ENCODE measurements at places on chromosomes 7 and 10.
A peak's percentile ranks its signal among the peaks of the same experiment; 100 is the strongest.

GRCh38 chr7:159095979-159096411 lies 48.7 kb downstream of the VIPR2 start:
- DNase-seq = no peak

- no peak for DNase-seq
These were observed 142.9 kb downstream of the CUX1 start for GRCh38 chr7:101960323-101960722.

- peak; percentile 77 for DNase-seq
These were observed 771.4 kb downstream of the LRMDA start for GRCh38 chr10:76202777-76203176.

DNA sequence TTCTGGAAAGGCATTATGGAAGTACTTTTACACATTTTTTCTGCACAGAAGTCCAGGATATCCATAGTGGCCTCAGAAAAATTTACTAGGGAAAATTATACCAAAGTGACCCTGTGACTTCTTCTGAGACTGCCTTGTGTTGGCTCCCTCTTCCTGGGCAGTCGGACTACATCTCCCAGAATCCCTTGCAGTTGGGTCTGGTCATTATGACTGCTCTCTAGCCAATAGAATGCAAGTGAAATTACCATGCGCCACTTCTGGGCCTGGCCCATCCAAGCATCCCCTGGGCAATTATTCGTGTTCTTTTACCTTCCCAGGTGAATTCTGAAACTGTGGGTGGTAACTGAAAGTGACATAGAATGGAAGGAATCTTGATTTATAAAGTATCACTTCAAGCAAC lies 430.9 kb downstream of the ACTR3B start:
- DNase-seq = no peak

DNA sequence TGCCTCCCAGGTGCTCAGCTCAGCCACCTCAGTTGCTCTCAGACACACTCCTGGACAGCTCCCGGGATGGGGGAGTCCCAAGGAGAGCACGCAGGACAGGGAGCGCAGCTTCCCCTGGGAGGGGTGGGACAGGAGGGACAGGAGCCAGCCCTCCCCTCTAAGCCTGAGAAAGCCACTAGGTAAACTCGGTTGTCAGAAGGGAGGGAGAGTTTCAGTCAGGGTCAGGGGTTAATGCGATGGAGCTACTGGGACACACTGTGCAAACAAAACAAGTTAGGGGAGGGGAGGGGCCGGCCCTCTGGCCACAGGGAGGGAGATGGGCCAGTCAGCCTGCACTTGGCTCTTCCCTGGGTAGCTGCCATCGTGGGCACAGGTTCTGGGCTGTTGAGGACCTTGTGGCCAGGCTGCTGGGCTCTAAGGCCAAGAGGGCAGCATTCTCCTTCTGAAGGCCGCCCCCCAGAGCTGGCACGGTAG lies 31.1 kb downstream of the KAZALD1 start:
- no peak for DNase-seq

GRCh38 chr7:70583965-70584883 lies 547.7 kb upstream of the GALNT17 start:
- no peak for DNase-seq

DNA sequence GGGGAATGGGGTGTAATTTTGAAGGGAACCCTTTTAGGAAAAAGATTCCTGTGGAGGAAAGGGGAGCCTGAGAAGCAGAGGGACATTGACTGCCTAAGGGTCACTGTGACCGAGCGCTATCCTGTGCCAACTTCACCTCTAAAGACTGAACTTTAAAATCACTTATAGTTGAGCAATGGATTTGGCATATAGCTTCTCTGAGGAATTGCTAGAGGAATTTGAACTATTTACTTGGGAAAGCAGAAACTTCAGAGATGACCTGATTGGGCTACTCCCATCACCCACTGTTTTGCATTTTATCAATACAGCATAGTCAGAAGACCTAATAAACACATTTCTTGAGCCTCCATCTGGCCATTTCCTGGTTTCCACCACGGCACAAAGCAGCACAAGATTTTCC lies 23.7 kb upstream of the WNT16 start:
- DNase-seq = peak; percentile 16

GRCh38 chr7:47483604-47484273 lies 98.2 kb downstream of the TNS3 start:
- DNase-seq = no peak

DNA sequence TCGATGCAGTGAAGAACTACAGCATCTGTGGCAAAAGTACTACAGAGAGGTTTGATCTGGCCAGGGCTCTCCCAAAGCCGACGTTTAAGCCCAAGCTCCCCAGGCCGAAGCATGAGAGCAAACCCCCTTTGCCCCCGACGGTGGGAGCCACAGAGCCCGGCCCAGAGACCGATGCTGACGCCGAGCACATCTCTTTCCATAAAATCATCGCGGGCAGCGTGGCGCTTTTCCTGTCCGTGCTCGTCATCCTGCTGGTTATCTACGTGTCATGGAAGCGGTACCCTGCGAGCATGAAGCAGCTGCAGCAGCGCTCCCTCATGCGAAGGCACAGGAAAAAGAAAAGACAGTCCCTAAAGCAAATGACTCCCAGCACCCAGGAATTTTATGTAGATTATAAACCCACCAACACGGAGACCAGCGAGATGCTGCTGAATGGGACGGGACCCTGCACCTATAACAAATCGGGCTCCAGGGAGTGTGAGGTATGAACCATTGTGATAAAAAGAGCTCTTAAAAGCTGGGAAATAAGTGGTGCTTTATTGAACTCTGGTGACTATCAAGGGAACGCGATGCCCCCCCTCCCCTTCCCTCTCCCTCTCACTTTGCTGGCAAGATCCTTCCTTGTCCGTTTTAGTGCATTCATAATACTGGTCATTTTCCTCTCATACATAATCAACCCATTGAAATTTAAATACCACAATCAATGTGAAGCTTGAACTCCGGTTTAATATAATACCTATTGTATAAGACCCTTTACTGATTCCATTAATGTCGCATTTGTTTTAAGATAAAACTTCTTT lies 2.3 kb downstream of the LRRTM3 start:
- DNase-seq = no peak

- DNase-seq = no peak
These were observed 54.2 kb downstream of the TRIL start for GRCh38 chr7:28903730-28904577.

GRCh38 chr10:119772334-119772733 lies 46.5 kb downstream of the INPP5F start:
- no peak for DNase-seq

DNA sequence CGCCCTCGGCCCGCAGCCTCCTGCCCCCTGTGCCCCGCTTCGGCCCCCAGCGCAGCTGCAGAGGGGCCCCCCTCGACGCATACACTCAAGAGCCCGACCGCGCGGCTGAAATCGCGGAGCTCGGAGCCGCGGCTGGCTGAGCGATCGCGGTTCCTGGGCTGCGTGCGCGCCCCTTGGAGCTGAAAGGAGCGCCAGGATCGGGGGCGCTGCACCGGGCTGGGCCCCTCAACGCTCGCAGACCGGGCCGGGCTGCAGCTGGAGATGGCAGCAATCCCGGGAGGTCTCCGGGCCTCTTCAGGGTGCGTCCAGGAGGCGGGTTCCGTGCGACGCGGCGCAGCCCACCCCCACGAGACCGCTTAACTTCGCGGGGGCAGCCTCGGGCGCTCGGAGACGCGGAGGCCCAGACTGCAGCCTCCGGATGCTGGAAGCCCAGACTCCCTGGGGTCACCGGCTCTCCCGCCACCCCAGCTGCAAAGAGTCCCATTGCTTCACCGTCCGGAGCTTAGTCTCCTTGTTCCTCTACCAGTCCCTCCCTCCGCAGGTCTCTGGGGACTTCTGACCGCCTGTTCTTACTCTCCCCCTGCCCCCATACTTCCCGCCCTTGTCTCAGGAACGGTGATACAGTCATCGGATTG lies 73.0 kb upstream of the LRRC4 start:
- DNase-seq = no peak

- no peak for DNase-seq
These were observed 990 bp downstream of the CALML3 start for GRCh38 chr10:5525561-5526341.

GRCh38 chr10:69787681-69788080 lies 14.0 kb upstream of the COL13A1 start:
- no peak for DNase-seq

- DNase-seq = no peak
These were observed 110.2 kb downstream of the RAB11FIP2 start for GRCh38 chr10:117936566-117936965.

DNA sequence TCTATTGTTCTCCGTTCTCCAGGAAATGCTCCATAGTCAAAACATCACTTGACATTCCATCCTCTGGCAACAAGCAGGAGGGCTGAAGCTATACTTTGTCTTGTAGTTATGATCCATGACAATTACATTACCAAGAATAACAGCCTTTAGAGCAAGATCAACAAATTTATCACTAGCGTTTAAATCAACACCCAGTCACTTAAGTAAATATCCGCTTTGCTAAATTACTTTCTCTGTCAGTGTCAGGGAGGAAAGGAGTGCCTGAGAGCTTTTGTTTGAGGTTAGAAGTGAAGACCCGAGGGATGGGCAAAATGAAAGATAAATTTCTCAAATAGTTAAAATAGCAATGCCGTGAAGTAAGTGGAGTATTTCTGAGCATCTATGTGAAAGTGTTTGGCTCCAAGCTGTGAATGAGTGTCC lies 236.1 kb upstream of the BMPER start:
- DNase-seq = no peak

DNA sequence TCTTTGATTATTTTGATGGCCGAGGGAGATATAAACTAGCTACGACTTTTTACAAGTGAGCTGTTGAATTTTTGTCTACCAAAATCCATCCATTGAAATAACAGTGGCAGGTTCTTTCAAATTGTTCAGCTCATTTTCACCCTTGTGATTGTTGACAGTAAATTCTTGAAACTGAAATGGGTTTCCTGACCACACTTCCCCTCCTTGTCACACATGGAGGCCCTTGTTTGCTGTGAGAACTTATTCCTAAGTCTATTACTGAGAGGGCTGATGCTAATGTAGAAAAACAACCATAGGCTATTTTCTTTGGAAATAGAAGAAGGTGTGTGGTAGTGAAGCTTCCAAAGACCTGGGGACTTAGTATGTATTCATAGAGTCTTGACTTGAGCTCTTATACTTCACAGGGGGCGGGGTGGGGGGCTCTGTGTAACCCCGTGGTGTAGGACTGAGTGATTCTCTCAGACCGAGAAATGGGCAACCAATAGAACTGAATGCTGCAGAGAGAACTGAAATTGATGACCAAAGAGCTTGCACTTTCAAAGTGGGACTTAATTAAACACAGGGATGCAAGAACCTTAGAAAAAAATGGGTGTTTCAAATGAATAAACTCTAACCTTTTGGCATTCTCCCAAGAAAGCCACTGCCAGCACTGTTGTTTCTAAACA lies 718.9 kb downstream of the CCSER2 start:
- DNase-seq = no peak

- peak; percentile 80 for DNase-seq
These were observed 21.2 kb downstream of the ZNF680 start for GRCh38 chr7:64541438-64542359.

- no peak for DNase-seq
These were observed 73.8 kb upstream of the PAPSS2 start for GRCh38 chr10:87585565-87586514.

GRCh38 chr7:32143301-32143700 lies 73.1 kb upstream of the PDE1C start:
- DNase-seq = no peak

DNA sequence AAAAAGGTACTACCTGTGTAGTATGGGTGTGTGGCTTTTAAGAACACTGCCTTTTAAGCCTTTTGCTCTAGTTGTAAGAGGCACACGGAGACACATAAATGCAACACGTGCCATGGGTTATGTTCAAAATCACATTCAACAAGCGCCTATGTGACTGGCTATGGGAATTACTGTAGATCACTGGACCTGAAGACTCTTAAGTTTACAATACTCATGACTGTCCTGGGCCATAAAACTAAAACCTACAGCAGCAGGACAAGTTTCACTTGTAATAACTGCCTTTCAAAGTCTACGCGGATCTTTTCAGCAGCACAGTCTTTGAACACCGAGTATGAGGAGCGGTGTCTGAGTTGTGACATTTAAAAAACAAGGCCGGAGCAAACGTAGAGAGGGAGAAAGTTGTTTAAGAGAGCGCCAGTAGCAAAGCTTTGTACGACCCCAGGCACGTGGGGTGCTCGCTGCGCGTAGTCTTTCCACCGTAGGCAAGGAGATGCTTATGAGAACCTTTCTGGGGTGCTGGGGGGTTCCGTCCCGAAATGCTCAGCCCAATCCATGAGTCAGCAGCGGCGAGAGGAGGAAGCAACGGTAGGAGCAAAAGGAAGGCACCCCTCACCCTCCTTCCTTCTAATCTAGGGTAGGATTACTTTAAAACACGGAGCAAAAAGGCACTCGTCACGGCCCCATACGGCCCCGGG lies 662 bp downstream of the DNAJC2 start:
- DNase-seq = peak; percentile 40

DNA sequence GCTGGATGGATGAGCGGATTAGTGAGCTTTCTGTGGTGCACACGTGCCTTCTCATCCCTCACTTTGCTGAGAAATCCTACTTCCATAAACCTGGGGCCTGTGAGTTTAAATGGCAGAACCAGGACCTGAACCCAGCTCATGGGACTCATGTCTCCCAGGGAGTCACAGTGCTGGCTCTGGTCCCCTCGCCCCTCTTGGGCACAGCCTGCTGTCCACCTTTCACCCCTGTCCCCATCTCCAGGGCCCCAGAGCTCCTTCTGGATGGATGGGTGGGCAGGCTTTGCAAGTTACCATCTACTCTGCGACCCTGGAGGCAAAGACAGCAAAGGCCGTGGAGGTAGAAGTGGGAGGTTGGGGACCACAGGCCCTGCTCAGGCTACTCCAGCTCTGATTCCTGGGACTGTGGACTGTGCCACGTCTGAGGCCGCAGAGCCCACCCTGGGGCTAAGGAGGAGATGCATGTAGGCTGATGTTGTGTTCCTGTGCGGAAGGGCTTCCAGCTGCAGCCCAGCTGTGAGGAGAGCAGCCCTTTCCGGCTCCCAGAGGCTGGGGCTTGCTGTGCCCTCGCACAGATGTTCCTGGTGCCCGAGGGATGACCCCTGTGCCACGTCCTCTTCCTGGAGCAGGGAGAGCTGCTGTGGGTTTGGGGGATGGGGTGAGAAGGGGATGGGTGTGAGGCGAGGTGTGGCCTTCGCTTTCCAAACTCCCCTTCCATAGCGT lies 40.3 kb downstream of the PRF1 start:
- no peak for DNase-seq

DNA sequence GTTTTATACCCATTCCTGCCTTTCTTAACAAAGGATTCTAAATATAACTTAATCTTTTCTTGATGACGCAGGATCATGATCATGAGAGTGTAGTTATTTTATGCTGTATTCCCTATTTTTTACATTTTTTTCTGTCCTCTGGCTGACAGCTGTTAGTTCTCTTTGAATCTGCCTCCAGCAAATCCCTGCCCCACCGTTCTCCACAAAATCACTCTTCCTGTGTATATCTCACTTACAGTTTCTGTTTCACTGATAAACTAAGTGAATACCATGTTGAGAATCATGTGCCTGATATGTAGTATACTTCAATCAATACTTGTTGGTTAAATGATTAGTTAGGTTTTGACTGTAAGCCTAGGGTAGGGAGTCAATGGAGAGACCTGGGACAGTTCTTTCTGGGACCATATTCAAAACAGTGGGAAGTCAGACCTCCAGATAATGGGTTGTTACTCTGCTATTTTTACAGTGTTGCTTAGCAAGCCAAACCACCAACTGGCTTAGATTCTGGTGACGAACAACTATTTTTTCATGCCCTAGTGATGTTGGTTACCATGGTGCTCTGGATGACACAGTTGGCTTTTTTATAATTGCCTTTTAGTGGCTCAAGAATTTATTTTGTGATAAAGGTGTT lies 12.8 kb downstream of the CNNM1 start:
- peak; percentile 53 for DNase-seq

All from HFFc6 (cell line).